ENCODE measurements at places on chromosomes 6 and 20.
A peak's percentile ranks its signal among the peaks of the same experiment; 100 is the strongest.

GRCh38 chr6:5989141-5989723, 17.5 kb downstream of the NRN1 start:
- no peak for DNase-seq

- DNase-seq: no peak
Measured at GRCh38 chr6:6564154-6564553, 24.4 kb upstream of the LY86 start.

DNA sequence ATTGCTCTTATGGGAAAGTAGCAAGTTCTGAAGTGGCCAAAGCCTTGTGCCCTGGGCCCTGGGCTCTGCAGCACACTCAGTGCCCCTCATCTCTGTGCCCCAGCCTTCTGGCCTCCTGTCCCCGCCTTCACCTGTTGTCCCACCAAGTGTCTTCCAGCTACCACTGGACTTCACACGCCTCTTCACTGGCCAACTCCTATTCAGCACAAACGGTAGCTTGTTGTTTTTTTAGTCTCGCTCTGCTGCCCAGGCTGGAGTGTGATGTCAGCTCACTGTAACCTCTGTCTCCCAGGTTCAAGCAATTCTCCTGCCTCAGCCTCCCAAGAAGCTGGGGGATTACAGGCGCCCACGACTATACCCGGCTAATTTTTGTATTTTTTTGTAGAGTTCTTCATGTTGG, 4.8 kb downstream of the CCHCR1 start:
- DNase-seq: no peak

GRCh38 chr6:8879334-8879733, 444.0 kb upstream of the SLC35B3 start:
- no peak for DNase-seq

DNA sequence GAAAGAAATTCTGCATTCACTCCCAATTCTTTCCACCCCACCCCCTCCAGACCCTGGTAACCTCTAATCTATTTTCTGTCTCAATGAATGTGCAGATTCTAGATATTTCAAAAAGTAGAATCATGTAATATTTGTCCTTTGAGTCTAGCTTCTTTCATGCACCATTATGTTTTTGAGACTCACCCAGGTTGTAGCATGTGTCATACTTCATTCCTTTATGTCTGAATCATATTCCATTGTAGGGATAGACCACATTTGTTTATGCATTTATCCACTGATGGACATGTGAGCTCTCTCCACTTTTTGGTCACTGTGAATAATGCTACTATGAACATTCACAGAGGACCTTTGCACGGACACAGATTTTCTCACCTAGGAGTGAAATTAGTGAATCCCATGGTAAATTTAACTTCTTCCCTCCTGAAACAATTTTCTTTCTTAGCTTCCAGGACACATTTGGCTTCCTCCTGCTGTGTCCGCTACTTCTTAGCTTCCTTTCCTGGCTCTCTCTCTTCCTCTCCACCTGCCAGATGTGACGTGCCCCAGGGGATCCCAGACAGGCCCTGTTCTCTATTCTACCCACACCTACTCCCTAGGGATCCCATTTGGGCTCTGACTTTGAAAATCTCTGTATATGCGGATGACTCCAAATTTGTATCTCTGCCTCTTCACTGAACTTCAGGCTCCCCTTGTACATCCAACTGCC, 24.1 kb upstream of the ARFGEF2 start:
- DNase-seq: peak; percentile 93

GRCh38 chr20:6295867-6296256, 173.0 kb upstream of the FERMT1 start:
- no peak for DNase-seq

DNA sequence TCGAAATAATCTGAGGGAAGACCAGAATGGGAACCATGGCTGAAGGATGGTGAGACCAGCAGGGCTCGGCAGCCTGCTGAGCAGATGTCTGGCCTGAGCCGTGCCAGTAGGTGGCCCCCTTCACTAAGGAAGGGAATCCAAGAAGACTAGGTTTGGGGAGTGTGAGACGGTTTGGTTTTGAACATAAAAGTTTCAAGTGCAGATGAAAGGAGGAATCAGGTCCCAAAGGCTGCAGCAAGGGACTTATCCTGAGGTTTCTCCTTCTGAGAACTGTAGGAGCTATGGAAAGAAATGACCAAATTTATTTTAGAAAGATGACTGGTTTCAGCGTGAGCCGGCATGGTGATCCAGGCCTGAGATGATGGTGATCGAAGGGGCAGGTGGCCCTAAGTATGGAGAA, 4.6 kb upstream of the OSER1 start:
- peak; percentile 90 for DNase-seq

DNA sequence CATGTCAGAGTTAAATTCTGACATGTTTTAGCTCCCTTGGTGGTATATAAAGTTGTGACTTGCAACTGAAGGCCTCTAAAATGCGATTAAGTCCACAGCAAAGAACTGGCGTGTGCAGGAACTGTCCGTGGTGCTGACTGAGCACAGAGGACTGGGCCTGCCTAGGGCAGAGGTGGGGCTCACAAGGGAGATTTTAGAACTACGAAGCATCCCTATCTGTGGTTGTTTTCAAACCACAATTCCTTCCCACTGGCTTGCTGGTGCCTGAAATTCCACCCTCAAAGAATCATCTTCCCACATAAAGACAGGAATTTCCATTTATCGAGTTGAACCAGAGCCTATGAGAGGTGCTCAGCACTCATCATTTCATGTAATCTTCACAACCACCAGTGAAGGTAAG, 30.1 kb downstream of the RIMS4 start:
- DNase-seq: peak; percentile 83

GRCh38 chr20:1883986-1884385, 11.2 kb upstream of the SIRPA start:
- no peak for DNase-seq

DNA sequence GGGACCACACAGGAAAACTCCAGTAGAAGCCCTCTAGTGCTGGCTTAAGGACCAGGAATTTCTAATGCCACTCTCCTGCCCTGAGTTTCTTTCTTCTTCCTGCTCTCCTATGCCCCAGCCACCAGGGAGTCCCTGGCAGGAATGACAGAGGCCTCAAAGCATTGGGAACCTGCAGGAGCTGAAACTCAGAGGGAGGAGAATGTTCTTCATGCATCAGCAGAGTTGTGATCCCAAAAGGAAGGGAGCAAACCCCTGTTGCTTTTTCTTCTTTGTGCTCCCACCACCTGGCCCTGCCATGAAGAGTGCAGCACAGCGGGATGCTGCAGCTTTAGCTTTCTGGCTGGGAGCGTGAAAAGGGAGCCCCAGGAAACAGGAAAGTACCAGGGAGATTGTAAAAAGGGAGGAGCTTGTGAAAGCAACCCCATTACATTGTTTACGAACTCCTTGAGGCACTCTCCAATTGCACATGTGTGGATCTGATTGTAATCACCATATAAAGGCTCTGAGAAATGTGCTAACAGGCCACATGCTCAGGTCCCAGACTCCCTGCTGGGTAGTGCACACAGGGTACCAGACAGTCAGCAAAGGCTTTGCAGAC, 34.7 kb upstream of the FKBP1A start:
- DNase-seq: no peak

GRCh38 chr6:132187816-132188215, 213.5 kb downstream of the MOXD1 start:
- DNase-seq: no peak

- DNase-seq: no peak
Measured at GRCh38 chr6:68710916-68711315, 75.8 kb downstream of the ADGRB3 start.

- no peak for DNase-seq
Measured at GRCh38 chr20:46523696-46524328, 10.5 kb upstream of the ZNF334 start.

GRCh38 chr6:147201885-147202515, 2.2 kb upstream of the STXBP5 start:
- peak; percentile 51 for DNase-seq

DNA sequence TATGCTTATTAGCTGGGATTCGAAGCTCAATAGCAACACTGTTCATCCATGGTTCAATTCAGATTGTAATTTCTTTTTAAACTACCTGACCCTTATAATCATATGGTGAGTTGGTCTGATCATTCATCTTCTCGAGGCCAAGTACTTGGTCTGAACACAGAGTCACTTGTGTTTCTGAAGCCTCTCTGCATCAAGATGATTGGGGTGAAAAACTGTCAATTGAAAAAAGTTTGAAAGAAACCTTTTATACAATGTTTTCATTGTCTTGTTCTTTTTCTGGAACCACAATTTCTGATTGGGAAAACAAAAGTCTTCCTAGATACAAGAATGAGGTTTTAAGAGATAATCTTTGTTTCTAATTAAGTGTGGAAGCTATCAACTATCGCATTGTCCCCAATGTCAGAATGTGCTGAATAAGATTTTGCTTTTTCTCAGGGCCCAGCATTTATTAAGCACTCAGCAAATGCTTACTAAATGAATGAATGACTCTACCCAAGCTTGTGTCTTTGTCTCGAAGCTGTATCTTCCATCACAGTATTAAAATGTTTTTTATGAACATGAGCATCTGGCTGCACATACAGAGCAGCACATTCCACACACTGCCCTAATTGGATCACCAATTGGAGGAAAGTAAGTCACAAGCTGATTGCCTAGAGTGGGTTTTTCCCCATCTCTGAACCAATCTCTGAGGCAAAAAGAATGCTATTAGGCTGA, 45.0 kb upstream of the MOXD1 start:
- no peak for DNase-seq

- DNase-seq: peak; percentile 29
Measured at GRCh38 chr6:10962673-10963072, 75.8 kb downstream of the SYCP2L start.

GRCh38 chr6:27873021-27873940, 38.9 kb downstream of the OR2B2 start:
- peak; percentile 79 for DNase-seq

DNA sequence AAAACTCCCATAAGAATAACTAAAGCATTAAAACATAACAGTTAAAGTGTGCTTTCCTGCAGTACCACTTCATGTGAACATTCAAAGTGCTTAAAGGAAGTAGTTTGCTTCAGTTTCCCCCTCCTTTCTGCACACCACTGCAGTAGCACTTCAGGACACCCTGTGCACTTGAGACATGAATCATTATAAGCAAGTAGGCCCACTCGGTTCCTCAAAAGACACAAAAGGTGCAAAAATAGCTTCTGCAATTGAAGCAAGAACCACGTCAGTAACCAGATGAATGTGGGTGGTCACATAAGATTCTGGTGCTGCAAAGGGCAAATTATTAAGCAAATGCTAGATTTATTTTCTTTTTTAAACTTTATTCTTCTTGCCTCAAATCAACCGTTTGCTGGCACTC, 160.6 kb downstream of the HIVEP2 start:
- no peak for DNase-seq

- no peak for DNase-seq
Measured at GRCh38 chr20:46362921-46363867, 43.2 kb downstream of the ELMO2 start.

GRCh38 chr6:25660512-25660911, 8.5 kb downstream of the SCGN start:
- peak; percentile 26 for DNase-seq

- no peak for DNase-seq
Measured at GRCh38 chr20:53522696-53523095, 70.9 kb downstream of the ZNF217 start.

GRCh38 chr20:37999526-38000263, 33.6 kb downstream of the TTI1 start:
- DNase-seq: no peak

DNA sequence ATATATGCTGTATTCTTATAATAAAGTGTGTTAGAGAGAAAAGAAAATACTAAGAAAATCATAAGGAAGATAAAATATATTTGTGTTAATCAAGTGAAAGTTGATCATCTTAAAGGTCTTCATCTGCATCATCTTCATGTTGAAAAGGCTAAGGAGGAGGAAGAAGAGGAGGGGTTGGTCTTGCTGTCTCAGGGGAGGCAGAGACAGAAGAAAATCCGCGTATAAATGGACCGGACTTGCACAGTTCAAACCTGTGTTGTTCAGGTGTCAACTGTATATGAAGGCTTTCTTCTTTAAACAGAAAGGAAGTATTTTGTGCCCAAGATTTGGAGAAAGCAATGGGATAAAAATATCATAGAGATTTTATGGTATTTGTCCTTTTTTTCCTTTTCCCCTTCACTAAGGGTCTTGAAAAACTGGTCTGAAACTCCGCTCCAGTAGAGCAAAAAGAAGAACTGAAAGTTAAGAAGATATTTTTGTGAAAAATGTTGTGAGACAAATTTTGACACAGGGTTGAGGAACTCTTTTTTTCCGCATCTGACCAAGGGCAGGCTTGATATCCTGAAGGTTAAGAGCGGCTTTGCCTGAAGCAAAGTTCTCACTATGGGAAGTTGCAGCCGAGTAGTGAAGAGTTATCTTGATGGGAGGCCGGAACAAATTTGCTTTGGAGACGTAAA, 350.7 kb downstream of the LAMA2 start:
- DNase-seq: no peak

DNA sequence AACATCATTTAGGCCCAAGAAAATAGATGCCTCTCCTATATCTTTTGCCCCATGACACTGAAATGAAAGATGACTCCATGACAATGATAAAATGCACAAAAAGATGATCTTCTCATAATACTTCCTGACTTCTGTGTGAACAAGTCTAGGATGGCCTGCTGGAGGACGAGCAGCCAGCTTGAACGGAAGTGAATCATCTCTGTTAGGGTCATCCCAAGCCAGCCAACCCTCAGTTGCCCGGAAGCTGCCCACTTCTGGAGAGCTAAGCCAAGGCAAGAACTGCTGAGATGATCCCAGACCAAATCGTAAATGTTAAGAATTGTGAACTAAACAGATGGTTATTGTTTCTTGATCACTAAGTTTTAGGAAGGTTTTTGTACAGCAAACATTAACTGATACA, 249.7 kb upstream of the HS3ST5 start:
- DNase-seq: no peak

GRCh38 chr6:36334832-36335459, 1.7 kb downstream of the BNIP5 start:
- no peak for DNase-seq

- peak; percentile 68 for DNase-seq
Measured at GRCh38 chr6:45697605-45698004, 318.1 kb downstream of the CLIC5 start.

DNA sequence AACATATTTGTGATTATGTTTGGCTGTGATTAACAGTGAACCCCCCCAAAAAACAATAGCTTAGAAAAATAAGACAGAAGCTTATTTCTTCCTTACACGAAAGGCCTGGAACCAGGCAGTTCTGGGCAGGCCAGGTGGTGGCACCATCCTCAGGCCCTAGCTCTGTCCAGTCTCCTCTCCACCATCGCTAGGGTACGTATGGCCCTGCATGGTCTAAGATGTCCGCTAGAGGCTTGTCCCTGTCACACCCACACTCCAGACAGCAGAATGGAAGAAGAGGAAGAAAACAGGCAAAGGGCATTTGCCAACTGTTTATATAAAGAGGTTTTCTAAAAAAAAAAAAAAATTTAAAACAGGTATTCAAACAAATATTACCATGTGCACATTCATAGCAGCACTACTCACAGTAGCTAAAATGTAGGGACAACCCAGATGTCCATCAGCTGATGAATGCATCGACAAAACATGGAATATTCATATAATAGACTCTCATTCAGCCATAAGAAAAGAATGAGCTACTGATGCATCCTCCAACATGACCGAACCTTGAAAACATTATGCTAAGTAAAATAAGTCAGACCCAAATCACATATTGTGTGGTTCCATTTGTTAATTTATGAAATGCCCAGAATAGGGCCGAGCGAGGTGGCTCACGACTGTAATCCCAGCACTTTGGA, 6.7 kb downstream of the TGM3 start:
- DNase-seq: no peak

GRCh38 chr6:15414235-15414612, 168.4 kb downstream of the JARID2 start:
- DNase-seq: no peak
